ENCODE measurements at places on chromosomes 6 and 20.

GRCh38 chr6:99521633-99522151, 6.5 kb upstream of the USP45 start:
- DNase-seq: no peak

GRCh38 chr6:40399888-40400457, 187.2 kb downstream of the LRFN2 start:
- DNase-seq: no peak

DNA sequence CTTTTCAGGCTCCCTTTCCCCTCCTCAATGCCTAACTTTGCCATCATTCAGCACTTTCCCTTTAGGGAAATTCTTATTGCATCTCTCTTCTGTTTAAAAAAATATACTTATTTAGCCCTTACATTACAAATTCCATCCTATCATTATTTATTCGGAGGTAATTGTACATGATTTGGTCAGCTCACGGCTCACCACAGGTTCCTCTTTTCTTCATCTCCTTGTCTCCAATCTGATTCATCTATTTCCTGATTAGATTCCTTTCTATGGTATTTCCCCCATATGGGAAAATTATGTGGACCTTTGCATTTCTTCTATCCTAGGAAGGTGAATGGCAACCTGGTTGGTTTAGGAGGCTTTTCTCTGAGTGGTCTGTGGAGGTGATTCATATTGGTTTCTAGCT, 12.9 kb upstream of the EMILIN3 start:
- DNase-seq: no peak

DNA sequence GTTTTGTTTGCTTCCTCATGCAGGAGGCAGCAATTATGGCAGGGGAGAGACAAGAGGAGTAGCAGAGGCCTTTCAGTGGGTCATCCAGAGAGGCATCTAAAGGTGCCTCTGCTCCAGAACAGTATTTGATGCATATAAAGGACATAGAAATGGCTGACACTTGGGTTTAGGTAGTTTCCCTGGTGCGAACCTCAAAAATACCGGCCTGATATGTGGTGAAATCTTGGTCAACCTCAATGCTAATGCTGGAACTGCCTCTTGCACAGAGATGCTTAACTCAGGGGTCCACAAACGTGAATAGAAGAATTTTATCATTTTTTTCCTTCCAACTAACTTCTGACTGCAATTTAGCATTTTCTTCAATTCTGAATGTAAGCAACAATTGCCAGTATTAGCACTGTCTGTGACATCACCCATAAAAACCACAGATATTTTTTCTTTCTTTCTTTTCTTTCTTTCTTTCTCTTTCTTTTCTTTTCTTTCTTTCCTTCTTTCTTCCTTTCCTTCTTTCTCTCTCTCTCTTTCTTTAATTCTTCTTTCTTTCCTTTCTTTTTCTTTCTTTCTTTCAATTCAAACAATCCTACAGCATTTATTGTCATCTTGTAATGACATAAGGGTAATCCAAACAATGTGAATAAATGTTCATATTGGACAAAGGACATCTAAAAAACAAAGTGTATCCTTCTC, 180.0 kb upstream of the UST start:
- no peak for DNase-seq

GRCh38 chr20:63179687-63180568, 36.0 kb downstream of the YTHDF1 start:
- DNase-seq: no peak

GRCh38 chr6:24419526-24419925, 16.8 kb downstream of the MRS2 start:
- no peak for DNase-seq

GRCh38 chr6:159809149-159809548, 9.1 kb downstream of the PNLDC1 start:
- DNase-seq: no peak

GRCh38 chr6:68911811-68912210, 276.7 kb downstream of the ADGRB3 start:
- DNase-seq: no peak

- DNase-seq: no peak
These were observed 37.1 kb downstream of the DHX35 start for GRCh38 chr20:38999217-38999616.

DNA sequence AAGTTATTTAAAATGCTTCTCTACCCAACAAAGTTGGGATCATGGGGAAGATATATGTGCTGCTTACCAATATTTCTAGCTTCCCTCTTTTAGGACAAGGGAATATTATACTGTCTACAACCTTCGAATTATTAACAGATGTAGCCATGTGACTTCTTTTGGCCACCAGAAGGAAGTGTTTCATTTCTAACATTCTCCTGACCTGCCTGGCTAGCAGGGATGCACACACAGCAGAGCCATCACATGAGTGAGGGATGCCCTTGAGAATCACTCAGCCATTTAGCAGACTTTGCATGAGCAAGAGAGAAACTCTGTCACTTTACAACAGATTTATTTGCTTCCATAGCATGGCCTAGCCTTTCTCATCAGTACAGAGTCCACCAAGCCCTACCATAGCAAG, 230.7 kb upstream of the MARCKS start:
- DNase-seq: peak; percentile 43

GRCh38 chr6:130293800-130294199, 71.0 kb upstream of the SAMD3 start:
- DNase-seq: no peak

DNA sequence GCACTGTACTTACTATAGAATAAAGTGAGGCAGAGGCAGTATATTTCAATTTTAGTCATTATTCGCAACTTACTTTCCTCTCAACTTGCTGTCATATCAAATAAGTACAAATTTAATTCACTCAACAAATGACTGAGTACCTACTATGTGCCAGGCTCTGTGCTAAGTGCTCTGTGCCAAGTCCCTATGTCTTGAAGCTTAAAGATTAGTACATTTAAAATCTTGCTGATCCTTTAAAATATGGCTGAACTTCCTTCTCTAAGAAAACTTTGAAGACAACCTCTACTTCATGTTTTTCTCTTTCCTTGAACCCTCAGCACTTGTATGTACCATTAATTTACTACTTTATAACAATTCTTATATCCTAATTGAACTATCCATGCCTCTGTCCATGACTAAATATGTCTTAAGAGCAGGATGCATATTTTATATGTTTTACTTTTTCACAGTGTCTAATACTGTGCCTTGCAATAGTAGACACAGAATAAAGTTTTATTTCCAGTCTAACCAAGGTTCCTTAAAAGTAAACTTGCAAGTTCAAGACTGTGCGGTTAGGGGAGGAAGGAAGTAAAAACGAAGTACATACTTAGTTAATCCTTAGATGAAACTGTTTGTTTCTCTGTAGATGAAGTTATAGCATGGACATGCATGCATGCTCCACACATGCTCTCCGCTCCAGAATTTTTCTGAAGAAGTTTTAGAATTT, 10.0 kb upstream of the LATS1 start:
- no peak for DNase-seq

DNA sequence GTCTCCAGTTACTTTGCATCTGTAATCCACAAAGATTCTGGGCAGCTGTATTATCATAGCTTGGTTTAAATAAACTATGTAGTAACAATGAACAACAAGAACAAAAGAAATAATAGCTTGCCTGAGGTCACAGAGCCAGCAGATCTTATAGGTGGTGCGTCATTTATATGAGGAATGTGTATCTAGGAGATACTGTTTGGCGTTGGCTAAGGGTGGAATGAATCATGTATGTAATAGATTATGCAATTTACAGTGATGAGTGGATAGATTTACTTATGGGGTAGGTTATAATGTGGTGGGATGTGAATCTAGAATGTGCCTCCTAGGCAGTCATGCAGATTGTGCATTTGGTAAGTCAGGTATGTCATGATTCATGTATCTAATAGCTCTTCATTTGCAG, 42.8 kb downstream of the HNF4A start:
- no peak for DNase-seq

DNA sequence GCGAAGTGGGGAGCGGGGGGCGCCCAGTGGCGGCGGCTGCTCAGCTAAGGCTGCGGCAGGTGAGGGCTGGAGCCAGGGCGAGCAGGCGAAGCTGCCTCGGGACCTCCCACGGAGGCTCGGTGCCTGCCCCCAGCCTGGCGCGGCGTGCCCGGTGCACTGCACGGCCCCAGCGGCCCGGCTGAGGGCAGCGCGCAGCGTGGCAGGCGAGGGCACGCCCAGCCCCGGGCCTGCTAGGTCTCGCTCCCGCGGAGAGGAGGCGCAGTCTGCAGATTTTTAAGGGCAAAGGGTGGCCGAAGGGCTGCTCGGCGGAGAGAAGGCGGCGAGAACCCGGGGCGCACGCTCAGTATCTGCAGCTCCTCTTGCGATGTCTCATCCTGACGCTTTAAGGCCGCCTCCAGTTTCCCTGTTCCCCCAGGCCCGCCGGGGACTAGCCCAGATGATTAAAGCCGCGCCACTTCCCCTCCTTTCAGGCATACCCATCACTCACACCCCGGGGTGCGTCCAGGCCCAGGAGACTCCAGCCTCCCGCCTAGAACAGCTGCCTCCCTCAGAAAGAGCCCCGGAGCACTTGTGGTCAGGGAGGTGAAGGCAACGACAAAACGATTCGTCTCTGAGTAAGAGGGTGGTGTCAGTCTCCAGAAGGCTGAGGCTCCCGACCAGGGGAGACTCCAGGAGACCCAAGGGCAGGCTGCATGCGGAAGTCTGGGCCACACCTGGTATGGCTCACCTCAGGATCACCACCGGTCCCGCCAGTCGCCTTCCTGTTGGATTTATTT, at the start of gene FERMT1:
Gene FERMT1 (minus strand): TSS at position 158 of the 776 bp plus-strand sequence. CDS start 3,476 bp downstream, outside the sequence.
- no peak for DNase-seq

DNA sequence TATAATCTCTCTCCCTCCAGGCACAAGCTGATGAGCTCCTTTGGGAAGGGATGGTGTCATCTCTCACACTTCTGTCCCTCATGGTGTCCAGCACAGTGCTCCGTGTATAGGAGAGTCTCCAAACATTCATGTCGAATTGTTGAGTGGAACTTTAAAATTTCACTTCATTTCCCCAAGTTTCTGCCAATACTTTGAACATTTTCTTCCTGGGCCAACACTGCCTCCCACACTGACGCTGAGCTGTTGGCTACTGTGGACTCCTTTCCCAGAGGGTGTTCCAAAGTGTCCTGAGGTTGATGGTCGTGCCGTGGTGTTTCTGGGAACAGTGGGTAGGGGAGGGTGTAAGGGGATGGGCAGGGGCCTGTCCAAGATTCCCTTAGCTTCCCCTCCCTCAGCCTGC, 122.7 kb downstream of the TIAM2 start:
- no peak for DNase-seq

GRCh38 chr20:42179768-42180167, 561.6 kb upstream of the CHD6 start:
- no peak for DNase-seq

DNA sequence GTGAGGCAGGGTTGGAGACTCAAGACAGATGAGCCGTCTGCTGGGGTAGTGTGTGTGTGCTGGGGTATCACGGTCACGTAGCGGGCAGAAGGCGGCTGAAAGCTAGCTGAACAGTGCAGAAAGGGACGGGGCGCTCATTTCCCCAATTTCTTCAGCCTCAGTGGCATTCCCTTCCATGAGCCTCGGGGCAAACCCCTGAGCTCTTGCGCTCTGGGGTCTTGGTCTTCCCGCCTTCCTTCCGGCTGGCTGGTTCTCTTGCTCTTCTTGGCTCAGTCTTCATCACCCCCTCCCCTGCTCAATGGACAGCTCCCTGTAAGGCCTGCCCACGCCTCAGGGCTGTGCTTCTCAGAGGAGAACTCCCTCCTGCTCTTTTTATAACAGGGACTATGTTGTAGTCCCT, 15.5 kb upstream of the TMEM181 start:
- no peak for DNase-seq

GRCh38 chr20:35637276-35637675, 21.6 kb downstream of the SPAG4 start:
- no peak for DNase-seq

- DNase-seq: no peak
These were observed 987 bp downstream of the TMEM181 start for GRCh38 chr6:158560836-158561320.

DNA sequence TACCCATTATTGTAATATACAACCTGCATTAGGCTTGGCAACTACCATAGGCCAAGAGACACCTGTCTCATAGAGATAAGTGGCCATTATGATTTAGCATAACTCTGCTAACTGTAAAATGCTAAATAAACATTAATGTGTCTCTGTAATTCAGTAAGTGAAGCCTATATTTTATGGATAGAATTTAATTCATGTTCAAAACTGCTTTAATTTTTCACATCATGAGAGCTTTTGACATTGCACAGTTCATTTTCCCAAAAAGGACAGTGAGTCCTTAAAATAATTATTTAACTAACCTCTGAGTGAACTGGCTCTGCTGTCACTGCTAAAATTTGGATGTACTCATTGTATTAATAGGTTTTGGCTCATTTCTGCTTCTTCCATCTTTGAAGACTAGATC, 41.4 kb upstream of the TMX4 start:
- DNase-seq: no peak

DNA sequence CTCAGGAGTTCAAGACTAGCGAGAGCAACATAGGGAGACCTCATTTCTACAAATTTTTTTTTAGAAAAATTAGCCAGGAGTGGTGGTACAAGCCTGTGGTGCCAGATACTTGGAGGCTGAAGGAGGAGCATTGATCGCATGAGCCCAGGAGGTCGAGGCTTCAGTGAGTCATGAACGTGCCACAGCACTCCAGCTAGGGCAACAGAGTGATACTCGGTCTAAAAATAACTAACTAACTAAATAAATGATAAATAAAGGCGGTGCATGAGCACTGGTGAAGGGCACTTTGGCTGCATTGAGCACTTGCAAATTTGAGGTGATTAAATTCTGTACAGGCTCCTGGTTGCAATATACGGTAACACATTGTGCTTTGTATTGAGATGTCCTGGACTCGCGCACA, 13.5 kb downstream of the HLA-A start:
- DNase-seq: no peak

DNA sequence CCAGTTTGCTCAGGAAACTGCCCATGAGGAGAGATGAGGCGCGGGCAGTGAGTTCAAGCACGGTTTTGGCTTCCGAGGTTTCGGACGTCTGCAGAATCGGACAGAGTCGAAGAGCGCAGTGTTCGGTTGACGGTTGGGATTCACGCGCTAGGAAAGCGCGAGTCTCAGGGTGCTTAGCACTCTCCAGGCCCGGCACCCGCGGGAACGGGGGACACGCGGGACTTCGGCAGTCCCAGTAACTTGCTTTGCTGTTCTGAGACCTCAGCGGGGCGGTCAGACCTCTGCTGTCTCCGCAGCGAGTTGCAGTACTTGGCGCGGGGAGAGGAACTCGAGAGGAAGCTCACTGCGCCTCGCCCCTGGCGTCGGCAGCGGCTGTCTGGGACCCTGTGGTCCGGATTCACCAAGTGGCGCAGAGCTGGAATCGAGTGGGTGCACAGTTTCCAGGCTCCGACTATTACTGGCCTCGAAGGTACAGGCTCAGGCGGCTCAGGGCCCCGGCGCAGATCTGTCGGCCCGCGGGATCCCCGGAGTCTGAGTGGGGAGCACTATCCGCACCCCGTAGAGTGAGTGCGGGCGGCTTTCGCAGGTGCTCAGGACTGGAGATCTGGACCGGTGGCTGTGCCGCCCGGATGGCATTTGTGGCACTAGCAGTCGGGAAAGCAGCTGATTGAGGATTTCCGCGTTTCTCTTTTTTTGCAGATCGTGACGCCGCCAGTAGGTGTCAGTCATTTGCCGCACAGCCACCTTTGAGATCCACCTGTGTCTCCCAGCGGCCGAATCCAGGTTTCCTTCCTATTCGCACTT, at the start of gene POM121L2:
Gene POM121L2 (minus strand): TSS at position 128 of the 804 bp plus-strand sequence. CDS start 103 bp downstream, at position 25.
- DNase-seq: peak; percentile 8

- DNase-seq: no peak
These were observed 509.4 kb downstream of the KIF16B start for GRCh38 chr20:16063881-16064280.

- no peak for DNase-seq
These were observed 707.9 kb downstream of the RFPL4B start for GRCh38 chr6:113055061-113055460.

Data from NCI-H187 (cell line).